Sigmoid colon (tissue), 7 donors: ENCODE measurements at places on chromosomes 7 and 10.
A peak's percentile ranks its signal among the peaks of the same experiment; 100 is the strongest.

GRCh38 chr7:11767148-11767547 is 64.8 kb downstream of the THSD7A start:
- DNase-seq = no peak

GRCh38 chr7:91267171-91267955 is 3.1 kb downstream of the FZD1 start:
- peak; percentile 70 for DNase-seq

DNA sequence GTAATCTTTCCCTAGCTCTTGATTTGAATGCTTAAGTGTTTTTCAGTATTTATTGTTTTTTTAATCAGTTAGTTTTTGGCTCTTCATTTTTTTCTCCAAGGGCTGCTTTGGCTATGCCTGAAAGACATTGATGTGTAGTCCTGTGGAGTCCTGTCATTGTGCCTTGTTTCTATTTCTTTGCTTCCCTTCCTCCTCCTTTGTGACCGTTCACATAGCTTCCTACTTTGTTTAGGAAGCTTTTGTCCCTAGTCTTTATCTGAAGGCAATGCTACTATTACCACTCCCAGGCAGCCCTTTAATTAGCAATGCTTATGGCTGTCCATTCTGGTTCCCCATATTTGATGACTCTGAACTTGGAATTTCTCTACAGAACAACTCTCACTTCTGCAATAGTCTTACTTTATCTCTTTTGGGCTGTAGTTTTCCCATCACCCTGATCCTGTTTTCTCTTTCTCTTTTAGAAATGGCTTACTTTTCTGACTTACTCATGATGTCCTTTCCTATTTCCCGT is 39.9 kb downstream of the ADCYAP1R1 start:
- DNase-seq = no peak

DNA sequence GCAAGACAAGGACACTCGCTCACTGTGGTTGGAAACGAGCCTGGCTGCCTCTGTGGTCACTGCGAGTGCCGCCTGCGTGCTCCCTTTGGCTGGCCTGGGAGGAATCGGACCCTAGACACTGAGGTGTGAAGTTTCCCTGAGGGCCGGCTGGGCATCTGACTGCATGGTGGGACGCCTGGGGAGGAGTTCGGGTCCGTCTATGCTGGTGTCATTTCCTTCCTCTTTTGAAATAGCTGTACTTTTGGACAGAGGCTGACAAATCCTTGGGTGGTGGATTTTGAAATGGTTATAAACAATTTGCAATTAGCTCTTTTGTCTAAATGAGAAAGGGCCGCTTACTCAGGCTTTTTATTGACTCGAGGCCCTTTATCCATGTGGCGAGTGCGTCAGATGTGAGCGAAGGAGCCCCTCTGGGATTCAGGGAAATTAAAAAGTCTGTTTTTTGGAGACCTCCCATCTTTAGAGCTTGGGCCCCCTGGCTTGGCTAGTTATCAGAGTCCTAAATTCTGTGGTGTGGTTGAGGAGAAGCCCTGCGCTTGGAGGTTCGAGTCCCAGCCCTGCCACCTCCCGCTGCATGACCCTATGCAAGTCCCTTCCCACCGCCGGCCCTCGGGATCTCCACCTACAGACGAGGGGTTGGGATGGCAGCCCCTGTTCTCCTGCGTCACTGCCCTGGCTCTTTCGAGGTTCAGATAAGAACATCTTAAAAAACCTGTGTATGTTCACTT is 147.1 kb downstream of the RGS10 start:
- DNase-seq = peak; percentile 75
